ENCODE measurements at places on chromosomes 12 and 14.

DNA sequence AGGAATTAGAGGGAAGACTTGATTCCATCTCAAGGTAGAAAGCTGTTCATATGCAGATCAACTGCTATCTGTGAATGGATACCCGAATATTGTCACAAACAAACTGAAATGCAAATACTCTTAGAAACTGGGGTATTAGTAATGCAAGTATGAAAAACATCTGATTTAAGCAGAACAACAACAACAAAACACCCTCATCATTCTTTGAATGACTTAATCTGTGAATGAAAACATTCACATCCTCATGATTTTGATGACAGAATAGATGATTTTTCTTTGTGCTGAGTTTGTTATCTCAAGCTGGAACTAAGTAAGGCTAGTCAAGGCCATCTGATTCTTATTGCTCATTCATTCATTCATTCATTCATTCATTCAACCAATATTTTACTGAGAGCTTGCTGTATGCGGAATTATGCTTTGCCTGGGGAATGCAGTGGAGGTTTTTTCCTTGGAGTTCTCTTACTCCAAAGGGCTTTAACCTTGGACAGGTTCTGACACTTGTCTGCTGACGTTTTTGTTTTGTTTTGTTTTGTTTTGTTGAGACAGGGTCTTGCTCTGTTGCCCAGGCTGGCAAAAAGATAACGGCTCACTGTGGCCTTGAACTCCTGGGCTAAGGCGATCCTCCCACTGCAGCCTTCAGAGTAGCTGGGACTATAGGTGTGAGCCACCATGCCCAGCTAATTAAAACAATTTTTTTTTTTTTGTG lies 23.3 kb downstream of the OR10G3 start:
- DNase-seq = no peak

- no peak for DNase-seq
Measured at GRCh38 chr14:23258256-23258655, 20.5 kb downstream of the RNF212B start.

DNA sequence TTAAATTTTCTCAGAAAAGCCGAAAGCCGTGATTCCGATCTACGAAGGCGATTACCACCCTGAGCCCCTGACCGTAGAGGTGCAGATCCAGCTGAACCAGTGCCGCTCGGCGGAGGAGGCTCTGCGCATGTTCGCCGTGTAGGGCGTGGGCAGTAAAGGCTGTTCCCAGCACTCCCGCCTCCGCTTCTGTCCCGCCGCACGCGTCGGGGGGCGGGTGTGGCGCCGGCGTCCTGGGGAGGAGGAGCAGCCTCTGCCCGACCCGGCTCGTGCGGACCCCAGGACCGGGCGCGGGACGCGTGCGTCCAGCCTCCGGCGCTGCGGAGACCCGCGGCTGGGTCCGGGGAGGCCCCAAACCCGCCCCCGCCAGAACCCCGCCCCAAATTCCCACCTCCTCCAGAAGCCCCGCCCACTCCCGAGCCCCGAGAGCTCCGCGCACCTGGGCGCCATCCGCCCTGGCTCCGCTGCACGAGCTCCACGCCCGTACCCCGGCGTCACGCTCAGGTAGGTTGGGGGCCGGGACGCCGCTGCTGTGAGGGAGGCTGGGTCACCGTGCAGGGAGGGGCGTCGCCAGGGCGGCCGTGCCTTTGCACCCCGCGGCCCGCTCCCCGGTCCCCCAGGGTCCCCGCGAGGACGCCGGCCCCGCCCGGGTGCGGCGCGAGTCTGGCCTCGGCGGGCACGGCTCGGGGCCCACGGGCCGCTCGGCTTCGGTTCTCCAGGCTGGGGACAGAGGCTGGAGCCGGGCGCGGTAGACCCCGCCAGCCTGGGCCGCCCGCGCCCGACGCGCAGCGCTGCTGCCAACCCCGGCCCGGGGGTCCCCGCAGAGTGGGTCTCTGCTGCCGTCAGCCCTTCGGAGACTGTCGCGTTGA lies at the start of gene B3GNT4:
B3GNT4 (plus strand) TSS at position 409 of the 866 bp plus-strand sequence. CDS start 910 bp downstream, outside the sequence.
- DNase-seq = peak; percentile 40

DNA sequence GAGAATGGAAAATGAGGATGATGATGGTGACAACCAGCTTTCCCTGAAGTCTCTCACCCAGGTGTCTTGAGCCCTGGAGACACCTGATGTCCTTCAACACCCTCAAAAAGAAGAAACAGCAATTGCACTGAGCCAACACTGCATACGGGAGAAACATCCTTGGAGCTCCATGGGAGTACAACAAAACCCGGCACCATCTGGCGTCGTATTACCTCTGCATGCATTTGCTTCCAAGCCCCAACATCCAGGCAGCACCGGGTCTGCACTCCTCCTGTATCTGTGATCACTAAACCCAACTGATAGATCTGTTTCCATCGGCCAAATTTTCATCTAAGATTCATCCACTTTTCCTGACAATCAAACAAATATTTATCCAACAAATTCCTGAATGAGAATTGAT lies 249.9 kb downstream of the DPF3 start:
- DNase-seq = no peak

DNA sequence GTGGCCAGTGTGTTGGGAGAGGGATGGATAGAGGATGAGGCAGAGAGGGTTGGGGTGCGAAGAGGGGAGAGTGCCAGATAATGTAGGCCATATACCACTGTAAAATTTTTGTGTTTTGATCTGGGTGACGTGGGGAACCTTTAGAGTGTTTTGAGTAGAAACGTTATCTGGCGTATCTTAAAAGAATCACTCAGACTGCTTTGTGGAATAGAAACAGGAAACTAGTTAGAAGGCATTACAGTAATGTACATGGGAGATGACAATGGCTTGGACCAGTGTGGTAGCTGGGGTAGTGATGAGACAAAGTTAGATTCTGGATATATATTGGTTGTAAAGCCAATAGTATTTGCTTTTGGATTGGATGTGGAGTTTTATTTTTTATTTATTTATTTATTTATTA lies 20.6 kb downstream of the ATF1 start:
- DNase-seq = no peak

DNA sequence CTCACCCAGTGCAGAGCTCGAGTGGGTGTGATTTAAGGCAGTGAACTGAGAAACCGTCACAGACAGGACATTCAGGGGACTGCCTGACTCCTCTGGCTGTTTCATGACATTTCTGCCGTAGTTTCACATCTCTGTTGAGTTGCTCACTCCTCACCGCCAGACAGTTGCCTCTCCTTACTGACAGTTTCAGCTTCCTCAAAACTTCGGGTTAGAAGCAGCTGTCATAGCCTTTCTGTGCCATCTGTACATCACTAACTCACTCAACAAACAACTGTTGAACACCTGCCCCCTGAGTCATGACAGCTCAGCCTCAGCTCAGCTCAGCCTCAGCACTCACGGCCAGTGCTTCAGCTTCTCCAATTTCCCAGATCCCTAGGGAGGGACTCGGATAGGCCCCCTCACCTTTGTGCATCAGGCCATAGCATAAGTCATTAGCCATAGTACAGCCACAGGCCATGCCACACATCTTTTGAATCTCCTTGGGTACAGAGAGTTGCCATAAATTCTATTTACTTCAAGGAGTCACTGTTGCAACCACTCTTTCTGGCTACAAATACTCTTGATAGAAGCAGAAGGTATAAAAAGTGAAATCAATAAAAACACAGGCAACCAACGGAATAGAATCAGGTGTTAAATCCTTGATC lies 6.2 kb upstream of the SLC15A4 start:
- no peak for DNase-seq

GRCh38 chr12:5099591-5099990 lies 55.9 kb downstream of the KCNA5 start:
- no peak for DNase-seq

DNA sequence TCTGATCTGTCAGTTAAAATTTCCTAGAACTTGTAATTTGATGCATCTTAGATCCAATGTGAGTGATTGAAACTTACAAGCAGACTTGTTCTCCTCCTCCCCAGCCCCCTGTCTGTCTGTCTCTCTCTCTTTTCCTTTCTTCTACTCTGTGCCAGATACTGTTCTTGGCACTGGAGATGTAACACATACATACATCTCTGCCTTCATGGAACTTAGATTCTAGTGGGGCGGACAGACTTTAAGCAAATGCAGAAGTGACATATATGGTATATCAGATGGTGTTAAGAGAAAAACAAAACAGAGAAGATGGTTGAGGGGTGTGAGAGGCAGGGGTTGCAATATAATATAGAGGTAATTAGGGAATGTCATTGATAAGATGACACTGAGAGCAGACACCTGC lies 6.6 kb downstream of the CHST11 start:
- no peak for DNase-seq

DNA sequence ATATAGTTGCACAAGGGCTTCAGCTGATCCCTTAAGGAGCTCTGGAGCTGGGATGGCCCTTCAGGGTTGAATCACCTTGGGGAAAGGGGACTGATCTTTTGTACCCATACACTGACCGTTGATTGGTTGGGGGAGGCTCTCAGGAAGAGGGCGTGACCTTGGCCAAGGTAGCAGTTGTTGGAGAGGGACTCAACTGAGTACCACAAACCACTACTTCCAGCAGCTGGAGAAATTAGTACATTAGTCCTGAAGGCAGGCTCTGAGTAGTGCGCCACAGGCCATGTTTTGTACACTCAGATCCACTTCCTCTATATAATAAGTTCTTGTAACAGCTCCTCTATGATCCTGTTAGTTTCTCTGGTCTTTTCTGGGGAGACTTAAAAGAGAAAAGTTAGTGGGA lies 317.6 kb downstream of the CCDC91 start:
- no peak for DNase-seq

- no peak for DNase-seq
Measured at GRCh38 chr12:107778383-107779025, 4.0 kb downstream of the ASCL4 start.

- peak; percentile 47 for DNase-seq
Measured at GRCh38 chr12:57772429-57773322, at the start of gene EEF1AKMT3. TSS of gene EEF1AKMT3 (plus strand) at chr12:57772614. CDS start at chr12:57772725, 111 bp downstream.

- no peak for DNase-seq
Measured at GRCh38 chr12:81332054-81332453, 254.2 kb downstream of the ACSS3 start.

GRCh38 chr14:61511558-61511948 lies 183.8 kb upstream of the HIF1A start:
- no peak for DNase-seq

GRCh38 chr14:20632831-20633691 lies 8.4 kb downstream of the OR6S1 start:
- peak; percentile 91 for DNase-seq

GRCh38 chr12:92370828-92371227 lies 225.2 kb upstream of the BTG1 start:
- DNase-seq = no peak

GRCh38 chr12:94706250-94706661 lies 55.9 kb upstream of the TMCC3 start:
- DNase-seq = peak; percentile 19

- DNase-seq = peak; percentile 29
Measured at GRCh38 chr12:119229837-119230236, 51.1 kb downstream of the HSPB8 start.

- DNase-seq = no peak
Measured at GRCh38 chr12:92535961-92536360, 166.8 kb upstream of the PLEKHG7 start.

DNA sequence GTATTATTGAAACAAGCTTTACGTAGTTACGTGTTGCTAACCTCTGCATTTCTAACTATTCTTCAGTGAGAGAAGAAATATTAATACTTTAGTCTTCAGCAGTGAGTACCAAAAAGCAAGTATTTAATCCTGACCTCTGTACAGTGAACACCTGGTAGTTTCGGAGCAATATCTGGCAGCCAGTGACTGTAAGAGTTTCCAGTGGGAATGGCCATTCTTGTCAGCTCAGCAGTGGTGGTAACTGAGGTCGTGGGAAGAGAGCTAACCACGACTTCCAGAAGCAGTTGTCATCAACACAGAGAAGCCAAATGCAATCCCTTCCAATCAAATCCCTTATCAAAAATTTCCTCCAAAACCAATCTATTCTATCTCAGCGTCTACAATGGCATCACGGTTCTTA lies 1500.2 kb upstream of the FLRT2 start:
- no peak for DNase-seq

DNA sequence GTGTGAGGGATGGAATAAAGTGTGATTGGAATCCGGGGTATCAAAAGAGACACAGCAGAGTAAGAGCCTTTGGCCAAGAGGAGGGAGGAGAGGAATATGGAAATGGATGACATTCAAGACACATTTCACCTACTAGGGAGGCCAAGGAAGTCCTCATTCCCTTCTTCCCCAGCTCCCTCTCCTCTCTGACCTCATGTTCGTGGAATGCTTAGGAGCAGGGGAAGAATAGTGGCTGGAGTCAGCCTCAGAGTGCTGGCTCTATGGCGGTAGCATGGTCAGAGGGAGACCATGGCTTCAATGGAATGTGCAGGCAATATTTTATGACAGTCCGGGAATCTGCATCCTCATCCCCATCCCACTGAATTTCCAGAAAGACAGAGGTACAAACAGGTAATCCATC lies 196.6 kb downstream of the EGLN3 start:
- DNase-seq = peak; percentile 30

DNA sequence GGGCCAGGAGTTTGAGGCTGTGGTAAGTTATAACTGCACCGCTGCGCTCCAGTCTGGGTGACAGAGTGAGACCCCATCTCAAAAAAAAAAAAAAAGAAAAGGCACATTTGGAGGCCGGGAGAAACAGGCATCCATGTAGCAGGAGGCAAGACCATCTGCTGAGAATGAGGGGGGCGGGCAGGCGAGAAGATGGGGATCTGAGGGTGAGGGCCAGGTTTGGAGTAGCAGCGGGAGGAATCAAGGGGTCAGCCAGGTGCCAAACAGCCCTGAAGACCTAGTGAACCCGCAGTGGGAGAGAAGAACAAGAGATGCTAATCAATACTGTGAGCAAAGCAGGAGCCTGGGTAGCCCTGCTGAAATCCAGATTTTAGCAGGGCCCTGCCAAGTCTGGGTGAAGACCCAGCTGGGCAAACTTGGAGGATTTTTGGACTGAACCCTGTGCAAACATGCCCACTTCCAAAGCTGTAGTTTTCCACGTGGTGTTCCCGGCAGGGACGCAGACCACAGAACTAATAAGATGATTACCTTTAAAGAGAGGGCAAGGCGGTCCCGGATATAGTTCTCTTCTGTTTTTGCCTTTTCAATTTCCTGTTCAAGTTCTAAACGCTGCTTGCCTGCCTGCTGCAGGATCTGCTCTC lies 61.0 kb downstream of the NIN start:
- no peak for DNase-seq

DNA sequence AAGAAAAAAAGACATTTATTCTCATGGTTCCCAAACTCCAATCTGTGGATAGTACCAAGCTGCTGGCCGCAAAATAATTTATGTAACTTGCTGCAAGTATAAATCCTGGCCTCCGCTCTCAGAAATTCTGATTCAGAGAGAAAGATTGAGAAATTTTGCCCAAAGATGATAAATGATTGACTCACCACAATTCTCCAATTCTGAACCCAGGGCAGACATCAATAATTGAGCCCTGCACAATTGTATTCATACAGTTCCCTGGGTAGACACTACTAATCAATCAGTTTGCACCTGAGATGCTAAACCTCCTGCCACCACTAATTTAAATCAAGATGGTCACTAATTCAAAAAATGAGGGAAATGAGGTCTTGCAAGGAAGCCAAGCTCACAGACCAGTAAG lies 38.2 kb downstream of the TRPV4 start:
- peak; percentile 76 for DNase-seq

DNA sequence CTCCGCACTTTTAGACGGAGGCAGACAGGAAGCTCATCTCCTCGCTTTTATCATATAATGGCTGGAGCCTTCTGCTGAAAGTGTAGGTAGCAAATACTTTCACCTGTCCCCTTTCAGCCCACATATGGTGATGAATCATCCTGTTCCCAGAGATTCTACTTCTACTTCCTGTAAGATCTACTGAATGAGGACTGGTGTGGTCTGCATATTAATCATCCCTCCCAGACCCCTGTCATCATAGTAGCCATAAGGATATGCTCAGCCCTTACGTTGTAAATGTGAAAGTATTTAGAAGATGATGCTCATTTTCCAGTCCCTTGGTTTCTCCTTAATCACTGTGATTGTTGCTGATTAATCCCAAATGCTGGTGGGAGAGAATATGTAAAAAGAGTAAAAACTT lies 268.2 kb upstream of the GRIP1 start:
- no peak for DNase-seq

Data from fibroblast of mammary gland (primary cell).